ENCODE measurements at places on chromosomes 3 and 15.

- DNase-seq = no peak
Observed at GRCh38 chr3:154275292-154275691, 49.0 kb downstream of the DHX36 start.

- DNase-seq = no peak
Observed at GRCh38 chr3:72523429-72524151, 324.7 kb downstream of the SHQ1 start.

GRCh38 chr3:31472479-31473390 lies 60.0 kb upstream of the STT3B start:
- no peak for DNase-seq

DNA sequence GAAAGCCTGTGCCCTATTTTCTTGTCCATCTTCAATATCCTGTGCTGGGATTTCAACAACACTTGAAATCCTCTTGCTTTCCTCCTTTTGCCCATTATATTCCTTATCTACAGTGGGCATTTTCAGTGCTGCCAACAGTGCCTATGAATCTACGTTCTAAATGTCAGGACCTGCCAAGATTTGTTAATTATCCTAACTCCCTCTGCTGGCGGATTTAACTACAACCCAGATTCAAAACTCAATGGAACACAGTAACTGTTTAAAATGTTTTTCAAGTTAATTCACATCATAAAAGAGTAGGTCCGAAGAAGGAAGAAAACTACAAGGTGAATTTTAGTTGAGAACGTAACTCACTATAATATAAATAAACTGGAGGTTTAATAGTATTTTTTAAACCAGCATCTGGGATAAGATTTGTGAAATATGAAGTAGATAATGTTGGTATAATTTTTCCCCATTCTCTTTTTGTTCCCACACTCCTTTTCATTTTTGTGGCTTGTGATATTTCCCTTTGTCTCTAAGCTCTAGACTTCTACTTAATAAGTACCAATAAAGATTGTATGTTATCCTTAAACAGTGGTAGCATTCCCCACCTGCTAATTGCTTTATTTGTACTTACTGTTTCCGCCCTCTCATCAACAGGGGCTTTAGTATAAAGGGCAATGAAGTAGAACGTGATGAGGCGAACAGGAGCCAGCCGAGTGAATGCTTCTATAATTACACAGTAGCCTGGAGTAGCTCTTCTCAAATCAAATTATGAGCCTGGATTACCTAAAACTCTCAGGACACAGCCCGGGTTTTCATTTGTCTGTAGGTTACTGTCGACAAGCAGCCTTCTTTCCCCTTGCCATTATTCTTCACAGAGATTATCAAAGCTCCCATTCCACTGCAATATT lies 302.5 kb upstream of the ATP11B start:
- DNase-seq = no peak

DNA sequence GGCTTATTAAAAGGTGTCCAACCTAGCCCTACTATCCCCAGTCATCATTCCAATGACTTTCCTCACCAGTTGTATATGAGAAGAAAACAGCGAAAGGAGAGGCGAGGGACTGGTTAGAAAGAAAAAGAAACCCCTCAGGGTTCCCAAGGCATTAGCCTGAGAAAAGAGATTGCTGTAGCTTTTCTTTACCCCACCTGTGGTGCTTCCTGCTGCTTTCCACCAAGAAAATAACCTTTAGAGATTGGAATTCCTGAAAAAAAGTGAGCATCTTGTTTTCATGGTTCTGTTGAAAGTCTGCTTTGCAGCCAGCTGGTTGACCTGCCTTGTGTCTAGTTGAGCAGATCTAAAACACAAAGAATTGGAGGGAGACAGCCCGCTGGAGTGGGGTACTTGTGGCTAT lies 196.4 kb downstream of the CADPS start:
- DNase-seq = no peak

DNA sequence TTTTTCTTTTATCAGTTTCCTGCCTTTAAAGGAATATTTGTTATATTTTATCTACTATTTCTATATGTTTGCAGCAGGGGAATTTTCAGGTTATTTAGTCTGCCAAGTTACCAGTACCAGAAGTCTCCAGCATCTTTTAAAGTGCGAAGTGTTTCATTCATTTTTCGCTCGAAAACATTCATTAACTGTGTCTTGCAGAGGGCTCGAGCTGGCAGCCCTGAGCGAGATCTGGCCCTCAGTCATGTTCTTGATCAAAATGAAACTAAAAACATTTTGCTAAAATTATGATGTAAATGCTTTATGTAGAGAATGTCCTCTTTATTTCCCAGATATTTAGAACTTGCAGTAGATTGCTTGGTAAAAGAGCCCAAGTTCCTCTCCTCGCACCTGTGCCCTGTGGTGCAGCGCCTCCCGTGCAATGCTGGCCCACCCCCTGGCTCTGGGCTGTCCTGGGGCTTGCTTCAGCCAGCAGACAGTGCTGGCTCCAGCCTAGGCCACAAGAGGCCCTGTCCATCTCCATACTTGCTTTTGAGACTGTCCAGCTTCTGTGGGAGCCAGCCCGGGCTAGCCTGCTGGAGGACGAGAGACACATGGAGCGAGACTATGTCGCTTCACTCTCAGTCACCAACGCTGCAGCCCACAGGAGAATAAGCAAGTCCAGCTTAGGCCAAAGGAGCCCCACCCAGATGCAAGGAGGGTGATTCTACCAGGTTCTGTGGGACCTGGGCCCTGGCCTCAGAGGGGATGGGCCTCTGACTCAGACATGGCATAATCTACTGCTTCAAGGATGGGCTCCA lies 71.9 kb upstream of the PRR23E start:
- no peak for DNase-seq

DNA sequence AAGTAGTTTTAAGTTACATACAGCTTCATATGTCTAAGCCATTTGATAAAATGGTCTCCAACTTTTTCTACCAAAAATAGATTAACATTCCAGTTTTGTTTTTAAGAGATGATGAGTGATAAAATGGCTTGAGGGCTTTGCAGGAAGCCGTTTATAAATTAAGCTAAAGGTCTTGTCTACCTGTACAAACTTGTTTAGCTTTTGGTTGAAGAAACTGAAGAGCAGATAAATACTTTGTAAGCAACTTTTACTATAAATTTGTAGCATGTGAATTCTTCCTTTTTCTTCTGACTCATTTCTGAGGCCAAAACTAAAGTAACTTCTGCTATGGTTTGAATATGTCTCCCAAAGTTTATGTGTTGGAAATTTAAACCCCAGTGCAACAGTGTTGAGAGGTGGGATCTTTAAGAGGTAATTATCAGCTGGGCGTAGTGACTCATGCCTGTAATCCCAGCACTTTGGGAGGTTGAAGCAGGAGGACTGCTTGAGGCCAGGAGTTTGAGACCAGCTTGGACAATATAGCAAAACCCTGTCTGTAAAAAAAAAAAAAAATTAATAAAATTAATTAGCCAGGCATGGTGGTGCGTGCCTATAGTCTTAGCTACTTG lies 8.2 kb upstream of the NEDD4 start:
- DNase-seq = no peak

DNA sequence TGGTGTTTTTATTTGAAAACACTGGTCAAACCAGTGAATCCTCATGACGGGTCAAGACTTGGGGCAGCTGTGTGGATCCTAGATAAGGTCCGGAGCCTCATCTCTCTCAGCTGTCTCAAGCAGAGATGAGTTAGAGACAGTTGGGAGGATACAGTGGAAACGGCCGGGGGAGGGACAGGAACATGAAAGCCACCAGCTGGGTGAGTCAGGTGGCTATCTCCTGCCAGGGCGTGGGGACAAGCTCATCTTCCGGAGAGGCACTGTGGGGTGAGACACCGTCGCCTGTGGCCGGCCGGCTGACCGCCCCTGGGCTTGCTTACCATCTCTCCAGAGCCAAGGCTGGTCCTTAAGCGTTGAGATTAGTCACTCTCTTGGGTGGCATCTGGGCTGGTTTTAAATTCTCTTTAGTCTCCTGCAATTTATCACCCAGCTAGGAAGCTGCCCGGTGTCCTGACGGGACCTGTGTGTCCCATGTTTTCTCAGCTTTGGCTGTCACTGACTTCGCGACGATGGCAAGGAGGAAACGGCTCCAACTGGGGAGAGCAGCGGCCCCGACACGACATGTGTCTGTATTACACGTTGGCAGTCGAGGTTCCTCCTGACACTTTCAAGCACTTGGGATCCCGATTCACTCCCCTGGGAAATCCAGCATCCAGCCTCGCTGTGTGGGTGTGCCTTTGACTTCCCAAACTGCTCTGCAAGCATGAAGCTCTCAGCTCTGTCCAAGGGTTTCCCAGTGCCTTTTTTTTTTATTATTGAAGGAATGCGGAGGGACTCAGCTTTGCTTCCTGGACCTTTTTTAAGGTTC lies 7.5 kb downstream of the ST8SIA2 start:
- DNase-seq = no peak

DNA sequence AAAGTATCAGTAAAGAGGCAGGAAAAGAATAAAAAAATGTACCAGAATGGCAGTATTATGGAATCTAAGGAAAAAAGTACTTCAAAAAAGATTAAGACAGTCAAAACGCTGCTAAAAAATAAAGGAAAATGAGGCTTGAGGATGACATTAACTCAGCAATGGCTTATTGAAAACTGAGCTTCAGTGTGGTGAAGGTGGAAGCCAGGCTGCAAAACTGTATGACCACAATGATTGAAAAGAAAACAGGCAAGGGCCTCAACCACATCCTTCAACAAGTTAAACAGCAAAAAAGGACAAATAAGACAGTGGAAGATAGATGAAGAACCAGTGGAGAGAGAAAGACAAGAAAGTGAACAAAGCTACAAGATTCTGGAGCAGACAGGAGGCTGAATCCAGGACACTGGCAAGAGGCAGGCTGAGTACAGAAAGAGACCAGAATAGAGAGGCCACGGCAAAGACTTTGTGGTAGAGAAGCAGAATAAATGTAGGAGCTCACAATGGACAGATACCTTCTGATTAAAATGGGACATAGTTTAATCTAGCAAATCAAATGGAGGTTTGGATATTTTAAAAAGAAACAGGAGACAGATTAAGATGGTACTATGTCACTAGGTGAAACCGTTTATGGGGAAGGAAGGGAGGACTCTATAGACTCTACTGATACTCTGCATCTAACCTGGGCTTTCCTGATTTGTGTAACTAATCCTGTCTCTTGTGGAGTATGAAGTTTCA lies 86.1 kb downstream of the TJP1 start:
- no peak for DNase-seq

- no peak for DNase-seq
Observed at GRCh38 chr3:43923104-43923882, 232.6 kb downstream of the ABHD5 start.

DNA sequence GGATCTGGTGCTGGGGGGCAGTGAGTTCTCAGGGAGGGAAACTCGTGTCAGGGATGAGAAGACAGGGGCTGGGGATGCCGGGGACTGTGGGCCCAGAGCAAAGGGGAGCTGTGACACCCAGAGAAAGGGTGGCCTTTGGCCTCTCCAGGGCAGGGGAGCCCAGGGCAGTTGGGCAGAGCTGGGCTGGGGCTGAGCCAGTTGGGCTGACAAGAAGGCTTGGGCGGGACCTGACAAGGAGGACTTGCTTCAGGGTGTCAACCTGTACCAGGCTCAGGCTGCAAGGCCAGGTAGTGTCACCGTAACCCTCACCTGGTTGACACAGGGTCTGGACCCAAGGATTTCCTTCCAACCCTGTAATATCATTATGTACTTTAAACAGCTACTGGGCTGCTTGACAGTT lies 13.2 kb upstream of the ANPEP start:
- no peak for DNase-seq

DNA sequence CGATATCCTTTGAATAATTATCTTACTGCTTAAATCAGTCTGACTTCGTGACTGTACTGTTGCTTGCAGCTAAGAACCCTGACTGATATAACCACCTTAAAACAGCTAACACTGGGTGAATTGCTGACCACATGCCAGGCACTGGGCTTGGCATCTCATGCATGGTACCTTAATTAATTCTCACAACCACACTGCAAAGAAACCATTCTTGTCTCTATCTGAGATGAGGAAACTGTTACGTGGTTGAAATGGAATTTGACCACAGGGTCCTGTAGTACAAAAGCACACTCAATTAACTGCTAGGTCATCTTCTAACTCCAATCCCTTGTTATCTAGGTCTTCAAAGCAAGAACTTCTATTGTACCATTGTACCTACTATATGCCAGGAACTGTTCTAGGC lies 92.7 kb upstream of the PRICKLE2 start:
- DNase-seq = no peak

GRCh38 chr3:126100269-126100633 lies 16.3 kb upstream of the SLC41A3 start:
- DNase-seq = no peak

DNA sequence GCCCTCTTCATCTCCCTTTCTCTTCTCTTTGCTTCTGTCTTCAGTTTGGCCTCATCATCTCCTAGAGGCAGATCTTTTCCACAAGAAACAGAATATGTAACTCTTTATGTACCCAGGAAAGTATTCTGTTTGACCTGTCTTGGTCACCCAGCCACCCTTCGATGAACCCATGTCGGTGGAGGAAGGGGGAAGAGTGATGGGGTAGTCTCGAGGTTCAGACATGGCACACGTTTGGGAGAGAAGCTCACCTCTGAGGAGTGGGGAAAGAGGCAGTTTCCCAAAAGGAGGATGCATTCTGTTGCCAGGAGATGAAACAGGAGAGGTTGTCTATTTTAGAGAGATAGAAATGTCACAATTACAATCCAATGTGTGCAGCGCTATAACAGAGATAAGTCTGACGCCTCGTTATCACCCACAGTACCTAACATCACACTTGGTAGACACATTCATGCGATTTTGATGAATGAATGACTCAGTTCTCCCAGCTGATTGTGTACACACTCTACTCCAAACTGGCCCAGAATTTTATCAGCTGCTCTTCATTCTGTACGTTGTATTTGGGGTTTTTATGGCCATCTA lies 722 bp upstream of the CCDC50 start:
- DNase-seq = no peak

DNA sequence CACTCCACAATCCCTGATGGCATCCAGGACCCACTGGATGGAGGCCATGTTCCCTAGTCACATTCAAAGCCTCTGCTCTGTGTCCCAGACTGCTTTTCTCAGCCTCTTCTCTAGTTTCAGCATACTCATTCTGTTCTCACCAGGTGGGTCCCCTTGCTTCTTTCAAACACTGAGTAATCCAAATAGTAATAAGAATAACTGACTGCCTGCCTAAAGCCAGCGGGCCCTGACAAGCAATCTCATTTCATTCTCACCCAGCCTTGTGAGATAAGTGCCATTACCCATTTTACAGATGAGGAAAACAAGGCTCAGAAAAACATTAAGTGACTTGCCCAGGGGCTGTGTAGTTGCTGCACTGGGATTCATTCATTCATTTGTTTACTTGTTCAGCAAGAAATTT lies 25.4 kb downstream of the MAPKAPK3 start:
- DNase-seq = no peak

DNA sequence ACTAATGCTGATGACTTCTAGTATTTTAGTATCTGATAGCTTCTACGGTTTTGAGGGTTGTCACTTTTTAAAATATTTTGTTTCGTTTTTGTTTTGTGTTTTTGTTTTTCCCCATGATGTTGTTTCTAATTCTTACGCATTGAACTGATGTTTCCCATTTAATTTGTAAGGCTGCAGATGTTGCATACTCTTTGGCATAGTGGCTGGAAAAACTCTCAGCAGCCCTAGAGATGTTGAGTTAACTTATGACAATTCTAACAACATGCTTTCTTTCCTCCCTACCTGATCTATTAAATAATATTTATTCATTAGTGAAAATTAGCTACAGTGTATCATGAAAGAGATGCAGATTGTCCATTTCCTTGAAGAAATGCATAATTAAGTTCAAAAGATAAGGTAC lies 559.3 kb upstream of the GRM7 start:
- DNase-seq = no peak

Data from GM04504 (cell line).